ENCODE measurements at places on chromosomes 6 and 20.

- DNase-seq = no peak
Observed at GRCh38 chr20:46209930-46210671, 92.0 kb downstream of the CD40 start.

DNA sequence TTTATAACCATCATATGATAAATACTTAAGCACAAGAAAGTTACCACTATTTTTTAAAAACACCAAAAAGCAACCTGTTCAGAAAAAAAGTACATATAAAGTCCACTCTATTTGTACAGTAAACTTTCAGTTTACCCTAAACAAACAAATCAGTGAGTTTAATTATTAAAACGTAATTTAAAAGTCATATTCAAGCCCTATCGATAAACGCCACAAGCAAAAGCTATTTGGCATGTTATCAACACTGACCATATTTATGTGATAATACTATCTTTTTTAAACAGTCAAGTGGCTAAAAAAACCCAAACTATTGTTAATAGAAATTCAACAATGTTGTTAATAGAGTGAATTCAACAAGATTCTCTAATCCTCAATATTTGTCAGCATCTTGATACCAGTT, 1.9 kb downstream of the KATNA1 start:
- DNase-seq = no peak

DNA sequence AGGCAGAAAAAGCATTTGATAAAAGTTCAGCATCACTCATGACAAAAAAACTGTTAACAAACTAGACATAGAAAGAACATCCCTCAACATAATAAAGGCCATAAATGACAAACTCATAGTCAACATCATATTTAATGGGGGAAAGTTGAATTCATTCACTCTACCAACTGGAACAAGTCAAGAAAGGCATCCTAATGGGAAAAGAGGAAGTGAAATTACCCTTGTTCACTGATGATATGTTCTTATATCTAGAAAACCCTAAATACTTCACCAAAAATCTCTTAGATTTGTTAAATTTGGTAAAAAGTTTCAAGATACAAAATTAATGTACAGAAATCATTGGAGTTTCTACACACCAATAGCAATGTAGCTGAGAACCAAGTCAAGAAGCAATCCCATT, 48.9 kb downstream of the GGTLC1 start:
- DNase-seq = no peak

DNA sequence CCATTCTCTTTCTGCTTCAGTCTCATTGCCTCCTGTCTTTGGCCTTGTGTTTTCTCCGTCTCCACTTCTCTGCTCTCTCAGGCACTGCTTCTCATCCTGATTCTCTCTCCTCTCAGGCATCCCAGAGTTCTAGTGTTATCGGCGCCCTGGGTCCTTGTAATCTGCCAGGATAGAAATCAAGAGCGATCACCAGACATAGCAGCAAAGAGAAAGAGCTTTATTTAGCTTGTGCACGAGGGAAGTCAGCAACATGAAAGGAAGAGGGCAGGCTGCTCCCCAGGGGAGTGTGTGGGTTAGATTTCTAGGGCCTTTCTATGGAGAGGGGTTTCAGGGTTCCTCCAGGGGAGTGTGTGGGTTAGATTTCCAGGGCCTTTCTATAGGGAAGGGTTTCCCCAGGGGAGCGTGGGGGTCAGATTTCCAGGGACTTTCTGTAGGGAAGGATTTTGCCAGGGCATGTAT, 32.5 kb downstream of the SUN5 start:
- no peak for DNase-seq

DNA sequence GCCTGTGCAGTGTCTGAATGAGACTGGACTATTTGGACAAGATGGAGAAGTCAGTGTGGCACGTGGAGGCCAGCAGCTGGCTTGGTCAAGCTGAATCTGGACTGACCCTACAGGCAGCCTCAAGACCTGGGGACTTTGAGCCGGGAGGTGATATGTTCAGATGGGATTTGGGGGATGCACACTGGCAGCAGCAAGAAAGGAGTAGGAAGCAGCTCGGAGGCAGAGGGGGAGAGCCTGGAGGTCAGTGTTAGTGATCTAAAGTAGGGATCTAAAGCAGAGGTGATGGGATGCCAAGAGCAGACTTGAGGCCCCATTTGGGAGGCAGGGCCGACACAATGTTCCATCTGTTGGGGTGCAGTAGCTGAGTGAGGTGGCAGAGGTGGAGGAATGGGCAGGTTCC, 2.8 kb downstream of the MAPK13 start:
- DNase-seq = no peak

GRCh38 chr20:40489886-40490285, 199.2 kb downstream of the MAFB start:
- peak; percentile 92 for DNase-seq

DNA sequence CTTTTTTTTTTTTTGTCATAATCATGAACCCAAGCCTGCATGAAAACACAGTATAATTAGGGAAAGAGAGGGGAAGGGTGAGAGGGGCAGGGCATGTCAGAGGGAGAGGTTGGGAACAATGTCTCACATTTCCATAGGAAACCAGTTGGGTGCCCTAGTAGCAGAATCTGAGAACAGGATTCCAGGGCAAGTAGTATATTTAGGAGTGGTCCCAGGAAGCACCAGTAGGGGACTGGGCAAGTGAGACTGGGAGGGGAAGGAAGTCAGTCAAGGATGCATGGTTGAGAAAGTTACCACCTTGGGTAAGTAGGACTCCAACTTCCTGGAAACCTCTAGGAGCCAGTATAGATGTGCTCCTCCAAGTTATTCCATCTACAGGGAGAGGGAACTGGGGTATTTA, 88.6 kb upstream of the MAFB start:
- no peak for DNase-seq

DNA sequence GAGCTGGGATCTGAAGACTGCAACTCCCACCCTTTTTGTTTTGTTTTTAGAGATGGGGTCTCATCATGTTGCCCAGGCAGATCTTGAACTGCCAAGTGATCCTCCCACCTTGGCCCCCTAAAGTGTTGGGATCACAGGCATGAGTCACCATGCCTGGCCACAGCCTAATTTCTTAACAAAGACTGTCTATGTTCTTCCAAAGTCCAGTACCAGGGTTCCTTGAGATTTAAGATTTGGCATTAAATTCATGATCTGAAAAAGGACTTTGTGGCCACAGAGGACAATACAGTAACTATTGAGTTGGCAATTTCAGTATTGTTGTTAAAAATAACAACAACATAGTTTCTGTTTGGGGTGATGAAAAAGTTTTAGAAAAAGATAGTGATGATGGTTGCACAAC, 28.7 kb upstream of the BEND3 start:
- peak; percentile 2 for DNase-seq

- no peak for DNase-seq
Observed at GRCh38 chr20:62970307-62971210, 18.1 kb downstream of the SLC17A9 start.

DNA sequence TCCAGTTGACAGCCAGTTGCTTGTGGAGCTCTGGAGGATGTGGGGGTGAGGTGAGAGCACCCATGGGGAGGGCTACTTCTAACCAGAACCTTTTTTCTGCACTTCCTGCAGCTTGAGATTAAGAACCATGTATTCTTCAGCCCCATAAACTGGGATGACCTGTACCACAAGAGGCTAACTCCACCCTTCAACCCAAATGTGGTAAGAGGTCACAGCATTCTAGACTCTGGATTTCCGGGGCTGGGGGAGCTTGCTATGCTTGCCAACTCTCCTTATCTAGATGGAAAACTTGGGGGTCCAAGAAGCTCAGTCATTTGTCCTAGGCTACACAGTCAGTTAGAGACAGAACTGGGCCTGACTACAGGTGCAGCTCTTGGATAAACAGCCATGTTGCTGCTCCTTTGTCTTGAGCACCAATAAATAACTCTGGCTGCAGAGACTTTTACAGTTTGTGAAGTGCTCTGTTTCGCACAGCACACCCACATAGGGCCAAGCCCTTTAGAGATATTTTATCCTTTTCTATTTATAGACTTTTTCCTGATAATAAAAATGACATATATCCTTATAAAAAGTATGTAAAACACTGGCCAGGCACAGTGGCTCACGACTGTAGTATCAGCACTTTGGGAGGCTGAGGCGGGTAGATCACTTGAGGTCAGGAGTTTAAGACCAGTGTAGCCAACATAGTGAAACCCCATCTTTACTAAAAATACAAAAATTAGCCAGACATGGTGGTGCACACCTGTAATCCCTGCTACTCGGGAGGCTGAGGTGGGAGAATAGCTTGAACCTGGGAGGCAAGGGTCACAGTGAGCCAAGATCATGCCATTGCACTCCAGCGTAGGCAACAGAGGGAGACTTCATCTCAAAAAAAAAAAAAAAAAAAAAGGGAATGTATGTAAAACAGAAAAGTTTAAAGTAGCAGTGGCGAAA, 10.6 kb upstream of the IFT52 start:
- DNase-seq = no peak

DNA sequence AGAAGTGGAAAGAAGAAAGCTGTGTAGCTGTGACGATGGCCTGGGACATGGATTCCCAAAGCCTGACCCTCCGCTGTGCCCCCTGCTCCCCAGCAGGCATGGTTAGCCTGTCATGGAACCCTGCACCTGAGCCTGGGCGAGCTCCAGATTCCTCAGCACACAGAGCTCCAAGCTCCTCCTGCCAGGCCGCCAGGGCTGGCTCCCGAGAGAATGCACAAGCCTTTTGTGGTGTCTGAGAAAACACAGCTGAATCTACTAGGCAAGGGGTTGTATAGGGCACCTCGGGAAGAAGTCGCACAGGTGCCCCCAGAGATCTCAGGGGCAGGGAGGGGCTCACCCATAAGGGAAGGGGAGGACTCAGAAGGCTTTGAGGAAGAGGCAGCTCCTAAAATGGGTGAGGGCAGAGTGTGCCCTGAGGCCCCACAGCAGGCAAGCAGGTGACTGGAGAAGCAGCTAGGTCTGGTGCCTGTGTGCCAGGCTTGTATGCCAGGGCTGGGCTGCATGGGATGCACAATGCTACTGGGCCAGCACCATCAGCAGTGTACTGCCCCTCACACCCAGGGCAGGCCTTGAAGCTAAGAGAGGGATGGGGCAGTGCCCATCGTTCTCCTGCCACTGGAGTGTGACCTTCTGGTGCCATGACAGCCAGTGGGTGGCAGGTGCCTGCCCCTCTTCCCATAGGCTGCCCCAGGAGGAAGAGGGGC, 64.3 kb upstream of the CD93 start:
- no peak for DNase-seq

DNA sequence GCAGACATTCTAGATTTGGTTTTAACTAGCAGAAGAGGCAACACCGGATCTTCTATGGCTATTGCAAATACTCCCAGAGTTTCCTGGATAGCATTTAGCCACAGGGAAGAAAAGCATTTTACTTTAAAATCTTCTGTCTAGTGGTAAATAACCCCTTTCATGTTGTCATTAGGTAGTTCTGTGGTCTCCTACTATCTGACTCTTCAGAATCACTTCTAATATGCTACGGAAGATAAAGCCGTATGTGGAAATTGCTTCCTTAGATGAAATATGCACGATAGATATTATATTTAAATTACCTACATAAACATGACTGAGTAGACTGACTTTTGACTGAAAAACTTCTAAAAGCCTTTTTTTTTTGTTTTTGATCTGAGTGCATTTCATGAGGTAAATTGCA, 759 bp downstream of the CRISP3 start:
- DNase-seq = no peak

- no peak for DNase-seq
Observed at GRCh38 chr6:111399626-111400025, 83.4 kb downstream of the REV3L start.

GRCh38 chr6:119116712-119117281, 38.3 kb upstream of the FAM184A start:
- no peak for DNase-seq

- no peak for DNase-seq
Observed at GRCh38 chr6:34150766-34151165, 4.9 kb upstream of the GRM4 start.

DNA sequence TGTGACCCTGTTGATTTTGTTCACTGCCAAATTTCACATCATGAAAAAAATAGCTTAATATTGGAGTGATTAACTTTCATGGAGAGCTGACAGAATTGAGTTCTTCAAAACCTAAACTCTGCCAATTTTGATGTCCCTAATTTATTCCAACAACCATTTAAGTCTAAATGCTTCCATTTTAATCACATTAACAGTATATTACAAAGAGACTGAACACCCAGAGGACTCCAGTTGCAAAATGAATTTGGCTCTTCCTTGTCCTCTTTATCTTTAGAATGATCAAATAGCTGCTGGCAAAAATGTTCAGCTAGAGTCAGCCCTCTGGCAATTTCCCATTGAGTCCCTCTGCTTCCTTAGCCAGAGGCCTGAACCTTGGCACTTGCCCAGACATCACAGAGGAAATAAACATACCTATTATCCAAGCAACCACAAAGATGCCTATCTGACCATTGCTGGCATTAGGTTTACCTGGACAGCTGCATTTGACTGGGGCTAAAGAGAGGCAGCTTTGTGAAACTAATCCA, 299.0 kb upstream of the STXBP5 start:
- no peak for DNase-seq

DNA sequence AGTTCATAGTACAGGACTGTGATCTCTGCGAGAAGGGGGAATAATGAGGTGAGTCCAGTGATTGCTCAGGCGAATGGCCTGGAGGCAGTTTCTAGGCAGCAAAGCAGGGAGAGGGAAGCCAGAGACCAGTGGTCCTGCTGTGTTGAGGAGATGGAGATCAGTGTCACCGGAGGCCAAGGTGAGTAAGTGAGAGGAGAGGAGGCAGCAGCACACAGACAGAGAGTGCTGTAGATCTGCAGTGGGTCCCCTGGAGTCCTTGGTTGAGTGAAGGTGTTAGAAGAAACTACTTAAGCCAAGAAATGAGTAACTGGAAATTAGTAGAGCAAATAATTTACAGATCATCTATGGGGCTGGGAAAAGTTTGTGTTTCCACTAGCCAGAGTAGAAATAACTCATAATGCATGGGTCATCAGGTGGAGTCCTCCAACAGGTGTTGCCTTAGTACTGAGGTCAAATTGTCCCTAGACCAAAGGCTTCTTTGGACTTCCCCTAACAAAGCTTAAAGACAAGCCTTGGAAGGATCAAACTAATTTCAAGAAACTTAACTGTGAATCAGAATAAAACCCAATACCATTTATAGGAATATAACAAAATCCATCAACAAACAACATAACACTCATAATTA, 13.6 kb downstream of the HEBP2 start:
- DNase-seq = no peak

- no peak for DNase-seq
Observed at GRCh38 chr6:12339022-12339421, 48.9 kb downstream of the EDN1 start.

- no peak for DNase-seq
Observed at GRCh38 chr6:35312076-35312800, 14.6 kb downstream of the DEF6 start.

DNA sequence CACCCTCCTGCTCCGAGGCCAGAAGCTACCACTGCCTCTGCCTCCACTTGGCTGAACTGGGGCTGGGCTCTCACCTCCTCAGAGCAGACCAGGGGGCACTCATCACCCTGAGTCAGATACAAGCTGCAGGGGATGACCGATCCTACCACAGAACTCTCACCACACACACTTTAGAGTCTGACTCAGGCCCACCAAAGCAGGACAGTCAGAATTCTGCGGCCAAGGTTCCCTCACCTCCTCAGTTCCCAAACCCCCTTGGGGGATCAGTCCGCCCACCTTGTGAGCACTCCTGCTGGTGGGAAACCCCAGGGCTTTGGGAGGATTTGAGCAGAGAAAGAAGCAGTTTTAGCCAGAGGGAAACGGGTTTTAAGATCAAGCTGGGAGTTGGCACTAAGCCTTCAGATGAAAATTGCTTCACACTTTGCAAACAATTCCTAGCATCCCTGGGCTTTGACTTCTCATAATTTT, 587.8 kb upstream of the JAG1 start:
- DNase-seq = peak; percentile 95

GRCh38 chr6:44527583-44528369, 140.3 kb downstream of the CDC5L start:
- no peak for DNase-seq

Data from fibroblast of skin of back (primary cell).